ENCODE measurements at places on chromosomes 7 and 10.

GRCh38 chr7:84611391-84611790 lies 416.8 kb upstream of the SEMA3A start:
- DNase-seq, result no peak

DNA sequence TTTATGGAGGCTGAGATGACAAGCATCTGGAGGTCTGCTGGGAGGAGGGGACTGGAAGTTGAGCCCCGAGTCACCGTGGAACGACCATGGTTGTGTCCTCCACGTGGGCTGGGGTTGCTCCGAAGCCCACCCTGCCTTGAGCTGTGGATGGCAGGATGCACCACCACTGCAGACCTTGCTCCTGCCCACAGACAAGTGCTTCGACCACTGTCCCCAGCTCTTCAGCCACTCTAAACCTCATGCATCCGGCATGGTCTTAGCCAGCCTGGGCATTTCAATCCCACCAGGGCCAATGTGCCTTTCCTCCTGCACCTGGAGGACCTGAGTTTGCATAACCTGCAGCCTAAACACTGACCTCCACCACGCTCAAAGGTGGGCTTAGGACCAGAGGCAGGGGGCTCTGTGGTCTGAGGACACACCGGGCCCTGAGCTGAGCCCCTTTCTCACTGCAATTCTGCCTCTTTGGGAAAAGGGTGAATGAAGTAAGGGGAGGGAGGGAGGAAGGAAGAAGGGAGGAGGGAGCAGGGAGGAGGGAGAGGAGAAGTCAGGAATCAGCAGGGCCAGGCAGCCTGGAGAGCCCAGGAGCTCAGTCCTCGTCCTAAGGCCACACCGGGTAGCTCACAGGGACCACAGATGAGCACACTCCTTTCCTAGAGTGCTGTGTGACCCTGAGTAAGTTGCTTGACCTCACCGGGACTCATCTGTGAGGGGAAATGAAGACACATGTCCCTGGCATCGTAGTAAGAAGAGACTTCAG lies 44.8 kb upstream of the DNAAF5 start:
- DNase-seq, result no peak

- DNase-seq, result no peak
These were observed at the start of gene GLI3 for GRCh38 chr7:42236976-42237810. Gene GLI3, minus strand, starts transcription at chr7:42237209. Its CDS starts 13,956 bp downstream, at chr7:42223253.

- no peak for DNase-seq
These were observed 11.0 kb upstream of the TRIM8 start for GRCh38 chr10:102633287-102633686.

DNA sequence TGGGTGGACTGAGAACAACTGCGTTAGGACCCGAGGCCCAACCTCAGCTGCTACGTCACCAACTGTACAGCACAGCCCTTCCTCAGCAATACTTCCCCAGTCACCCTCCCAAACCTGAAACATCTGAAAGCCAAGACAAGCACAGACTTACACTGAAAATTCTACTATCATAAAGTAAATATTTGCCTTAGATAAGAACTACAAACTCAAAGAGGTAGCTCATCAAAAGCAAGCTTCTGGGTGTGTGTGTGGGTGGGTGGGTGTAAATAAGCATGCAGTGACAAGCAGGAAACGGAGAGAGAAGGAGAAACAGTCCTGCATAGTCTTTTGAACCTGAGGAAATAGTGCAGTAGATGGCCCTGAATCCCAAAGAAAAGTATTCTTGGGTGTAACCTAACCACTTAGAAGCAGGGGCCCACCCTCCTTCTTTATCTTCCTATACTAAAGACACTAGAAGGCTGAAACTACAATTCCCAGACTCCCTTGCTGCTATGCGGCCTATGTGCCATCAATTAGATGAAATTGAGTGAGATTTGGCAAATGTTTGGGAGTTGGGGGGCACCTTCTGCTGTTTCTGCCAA lies 18.7 kb downstream of the SLC25A13 start:
- no peak for DNase-seq

DNA sequence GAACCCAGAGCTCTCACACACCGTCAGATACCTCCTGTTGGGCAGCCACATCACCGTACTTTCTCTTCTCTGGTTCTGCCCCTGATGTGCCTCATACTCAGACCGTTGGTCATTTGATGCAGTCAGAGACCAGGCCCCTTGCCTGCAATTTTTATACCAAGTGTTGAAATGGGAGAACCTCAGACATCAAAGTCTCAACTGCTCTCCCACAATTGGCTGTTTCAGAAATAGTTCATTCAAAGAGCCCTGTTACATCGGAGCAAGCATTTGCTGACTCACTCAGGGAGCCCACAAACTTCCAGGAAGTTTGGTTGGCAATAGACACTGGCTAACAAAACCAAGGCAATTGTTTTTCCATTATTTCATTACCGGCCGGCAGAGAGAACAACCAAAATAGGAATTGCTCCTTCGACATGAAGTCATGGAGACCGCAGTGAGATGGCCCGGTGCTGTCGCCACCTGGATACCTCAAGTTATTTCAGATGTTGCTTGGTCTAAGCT lies 33.5 kb upstream of the ADAM12 start:
- no peak for DNase-seq

GRCh38 chr10:132460691-132461090 lies 63.7 kb downstream of the PWWP2B start:
- no peak for DNase-seq

DNA sequence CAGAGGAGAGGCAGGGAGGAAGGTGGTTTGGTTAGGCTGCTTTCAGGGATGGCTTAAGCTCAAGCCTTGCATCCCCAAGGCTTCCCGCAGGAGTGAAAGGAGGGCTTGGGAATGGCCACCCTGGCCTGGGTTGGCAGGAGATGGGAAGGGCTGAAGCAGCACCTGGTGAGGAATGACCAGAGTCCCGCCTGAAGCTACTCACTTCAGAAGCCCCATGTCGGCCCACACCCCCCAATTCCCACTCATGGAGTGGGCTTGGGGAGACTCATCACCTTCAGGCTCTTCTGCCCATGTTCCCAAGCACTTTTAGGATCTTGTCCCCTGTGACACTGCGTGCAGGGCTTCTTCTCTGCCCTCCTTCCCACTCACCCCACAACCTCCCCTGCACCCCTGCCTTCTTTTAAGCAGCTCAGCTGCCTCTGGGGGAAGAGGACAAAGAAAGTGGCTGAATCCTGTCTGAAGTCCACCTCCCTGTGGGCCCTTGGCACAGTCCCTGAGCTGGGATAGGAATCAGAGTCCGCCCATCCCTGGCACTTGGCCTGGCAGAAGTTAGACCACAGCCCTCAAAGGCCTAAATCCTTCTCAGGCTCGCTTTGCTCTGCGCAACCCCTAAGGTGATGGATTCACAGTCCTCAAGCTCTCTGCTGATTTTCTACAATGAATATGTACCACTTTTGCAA lies 16.5 kb downstream of the RGR start:
- no peak for DNase-seq

DNA sequence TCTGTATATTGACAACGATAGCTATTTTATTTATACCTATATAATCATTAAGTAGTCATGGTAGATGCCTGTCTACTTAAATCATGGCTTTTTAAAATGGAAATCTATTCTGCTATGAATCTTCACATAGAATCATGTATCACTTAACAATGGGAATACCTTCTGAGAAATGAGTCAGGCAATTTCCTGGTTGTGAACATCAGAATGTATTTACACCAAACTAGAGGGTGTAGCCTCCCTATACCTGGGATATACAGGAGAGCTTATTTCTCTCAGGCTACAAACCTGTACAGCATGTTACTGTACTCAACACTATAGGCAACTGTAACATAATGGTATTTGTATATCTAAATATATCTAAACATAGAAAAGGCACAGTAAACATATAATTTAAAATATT lies 502.3 kb downstream of the ZWINT start:
- DNase-seq, result no peak

GRCh38 chr10:77361831-77362230 lies 275.8 kb downstream of the KCNMA1 start:
- peak; percentile 1 for DNase-seq

GRCh38 chr7:5421714-5422395 lies 1.8 kb downstream of the TNRC18 start:
- DNase-seq, result no peak

GRCh38 chr10:4008676-4009382 lies 223.8 kb upstream of the KLF6 start:
- DNase-seq, result no peak

- DNase-seq, result no peak
These were observed 126.3 kb upstream of the CXCL12 start for GRCh38 chr10:44511166-44511565.

GRCh38 chr10:576130-576465 lies 113.4 kb downstream of the DIP2C start:
- DNase-seq, result no peak

- DNase-seq, result no peak
These were observed 6.6 kb upstream of the SGPL1 start for GRCh38 chr10:70809011-70809611.

DNA sequence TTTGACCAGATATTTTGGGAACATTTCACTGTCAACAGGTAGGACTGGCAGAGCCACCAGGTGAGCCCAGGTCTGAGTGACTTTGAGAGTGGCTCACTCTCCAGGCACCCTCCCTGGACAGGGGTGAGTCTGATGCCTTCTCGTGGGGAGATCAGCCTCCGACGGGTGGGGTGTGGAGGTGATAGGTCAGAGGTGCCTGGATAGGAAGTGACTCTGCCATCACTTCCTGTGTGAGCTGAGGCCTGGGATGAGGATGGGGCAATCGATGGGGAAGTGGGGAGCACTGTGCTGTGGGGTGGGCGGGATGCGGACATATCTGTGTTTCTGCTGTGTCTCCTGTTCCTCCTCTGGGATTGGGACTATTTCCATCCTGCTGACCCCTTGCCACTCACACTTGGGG lies 34.6 kb downstream of the IFT22 start:
- no peak for DNase-seq

GRCh38 chr7:120992272-120992964 lies 3.9 kb downstream of the CPED1 start:
- DNase-seq, result no peak

DNA sequence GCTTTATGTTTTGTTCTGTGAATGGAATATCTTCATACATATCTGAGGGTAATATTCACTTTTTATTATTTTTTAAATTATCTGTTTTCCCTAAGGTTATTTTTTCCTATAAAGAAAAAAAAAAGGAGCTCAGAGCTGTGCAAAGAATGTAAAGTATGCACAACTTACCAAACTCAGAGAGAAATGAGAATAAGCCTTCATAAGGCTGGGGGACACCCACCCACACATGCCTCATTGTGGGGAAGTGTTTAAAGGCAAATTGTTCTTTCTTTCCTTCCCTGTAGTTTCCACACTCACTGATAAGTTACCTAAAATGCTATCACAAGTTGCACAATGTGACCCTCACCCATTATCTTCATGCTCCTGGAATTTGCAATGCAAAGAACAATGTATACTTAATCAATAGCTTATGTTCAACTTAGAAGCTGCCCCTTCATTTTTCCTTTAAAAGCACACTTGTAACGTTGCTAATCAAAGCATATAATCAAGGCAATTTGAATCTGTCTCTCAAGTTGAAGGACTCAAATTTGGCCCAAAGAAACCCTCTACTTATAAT lies 108.1 kb downstream of the GNAT3 start:
- no peak for DNase-seq

DNA sequence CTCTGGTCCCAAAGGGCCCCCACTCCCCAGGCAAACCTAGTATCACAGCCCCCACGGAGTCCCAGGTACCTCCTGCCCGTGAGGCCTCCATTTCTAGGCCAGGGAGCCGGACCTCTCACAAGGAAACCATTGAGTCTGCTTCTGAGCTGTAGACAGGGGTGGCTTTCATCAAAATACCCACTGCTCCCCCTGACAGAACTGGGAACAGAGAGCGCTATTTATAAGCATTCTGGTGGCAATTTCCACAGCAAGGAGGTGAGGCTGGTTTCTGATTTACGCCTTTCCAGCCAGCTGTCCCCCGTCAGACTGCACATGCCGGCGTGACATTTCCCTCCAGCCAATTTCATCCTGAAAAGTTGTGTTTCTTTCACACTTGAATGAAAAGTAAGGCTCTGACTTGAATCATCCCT lies 407.5 kb upstream of the PRKCQ start:
- no peak for DNase-seq

DNA sequence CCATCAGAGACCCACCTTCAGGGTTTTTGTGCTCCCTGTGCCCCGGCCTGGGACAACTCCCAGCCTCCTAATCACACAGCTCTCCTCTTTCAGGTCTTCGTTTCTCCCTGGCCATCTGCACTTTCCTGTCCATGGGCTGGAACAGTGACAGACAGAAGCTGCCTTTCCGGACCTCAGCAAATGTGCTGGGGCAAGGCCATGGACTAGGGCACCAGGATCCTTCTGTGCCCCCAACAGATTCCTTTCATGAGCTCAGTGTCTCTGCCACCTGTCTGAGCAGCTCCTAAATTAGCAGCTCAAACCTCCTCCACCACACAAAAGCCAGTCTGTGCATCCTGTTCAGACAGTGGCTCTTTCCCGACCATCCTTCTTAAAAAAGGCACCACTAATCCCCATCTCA lies 41.9 kb upstream of the FRMD4A start:
- DNase-seq, result no peak

- no peak for DNase-seq
These were observed 217.2 kb downstream of the PLXDC2 start for GRCh38 chr10:20033476-20033875.

- peak; percentile 2 for DNase-seq
These were observed 425.4 kb downstream of the EXOC4 start for GRCh38 chr7:133678137-133678814.

- DNase-seq, result no peak
These were observed 100.2 kb downstream of the GPR85 start for GRCh38 chr7:112986256-112987031.

GRCh38 chr10:132418527-132419416 lies 21.8 kb downstream of the PWWP2B start:
- no peak for DNase-seq

GRCh38 chr7:103809229-103809994 lies 180.0 kb downstream of the RELN start:
- no peak for DNase-seq

DNA sequence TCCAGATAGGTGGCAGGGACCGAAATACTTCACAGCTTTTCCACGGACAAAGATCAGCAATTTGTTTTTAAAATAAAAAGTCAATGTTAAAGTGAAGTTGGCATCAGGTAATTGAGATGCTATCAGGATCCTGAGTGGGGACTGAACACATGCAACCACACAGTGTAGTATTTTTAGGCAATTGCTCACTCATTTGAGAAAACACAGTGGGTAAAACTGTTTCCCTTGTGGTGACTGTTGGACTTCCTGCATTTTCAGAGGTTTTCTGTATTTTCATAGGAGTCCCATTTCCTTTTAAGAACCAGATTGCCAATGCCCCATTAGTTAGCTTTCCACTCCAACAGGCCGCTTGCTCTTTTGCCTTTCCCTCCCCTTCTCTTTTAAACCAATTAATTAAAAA lies 159.5 kb upstream of the ZNF32 start:
- no peak for DNase-seq

- peak; percentile 47 for DNase-seq
These were observed at the start of gene LAMB1 for GRCh38 chr7:108002726-108003598. Gene LAMB1, minus strand, starts transcription at chr7:108003161. Its CDS starts 276 bp downstream, at chr7:108002885.

DNA sequence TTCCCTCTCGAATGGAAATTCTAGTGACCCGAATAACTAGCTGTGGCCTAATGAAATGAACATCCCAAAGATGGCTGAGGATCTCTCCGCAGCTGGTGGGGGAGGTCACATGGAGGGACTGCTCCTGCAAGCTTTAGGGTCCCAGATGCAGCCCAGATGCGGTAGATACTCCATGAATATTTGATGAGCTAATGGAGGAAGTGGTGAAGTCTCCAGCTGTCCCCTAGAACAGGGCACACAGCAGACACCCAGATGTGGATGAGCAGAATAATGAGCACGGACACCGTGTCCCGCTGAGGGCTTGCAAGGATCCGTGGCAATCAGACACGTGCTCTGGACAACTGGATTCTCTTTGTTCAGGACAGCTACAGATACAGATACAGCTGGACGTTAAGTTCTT lies 59.2 kb downstream of the DENND2A start:
- no peak for DNase-seq

GRCh38 chr10:84715911-84716310 lies 387.5 kb downstream of the CCSER2 start:
- DNase-seq, result peak; percentile 37
